T-helper 17 cell (primary cell): ENCODE measurements at places on chromosomes 11 and 22. TPM values are rescaled to one million over a fixed set of nuclear protein-coding genes. Genes with fewer than 3 reads are reported as not detected.
A peak's percentile ranks its signal among the peaks of the same experiment; 100 is the strongest.

DNA sequence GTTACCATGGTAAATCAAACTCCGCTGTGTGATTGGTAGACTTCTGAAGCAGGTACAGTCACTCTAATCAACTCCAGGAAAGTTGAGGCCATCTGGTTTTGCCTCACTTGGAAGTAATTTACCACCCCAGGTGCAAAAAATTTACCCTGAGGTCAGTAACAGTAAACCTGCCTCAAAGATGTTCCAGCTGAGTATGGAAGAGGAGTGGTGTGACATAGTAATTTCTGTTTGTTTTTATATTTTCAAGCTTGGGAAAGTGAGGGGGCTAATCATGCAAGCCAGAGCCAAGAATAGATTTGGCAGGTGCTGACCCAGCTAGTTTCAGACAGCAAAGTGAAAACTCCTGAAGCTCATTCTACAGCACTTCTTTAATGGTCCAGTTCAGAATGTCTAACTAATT is 691.6 kb downstream of the NTM start:
- H3K4me3 ChIP-seq: no peak overlapping the region
- H3K27ac ChIP-seq: no peak overlapping the region
- no peak for DNase-seq
- H3K27me3 ChIP-seq: no peaks in the 10 kb centered on the region

DNA sequence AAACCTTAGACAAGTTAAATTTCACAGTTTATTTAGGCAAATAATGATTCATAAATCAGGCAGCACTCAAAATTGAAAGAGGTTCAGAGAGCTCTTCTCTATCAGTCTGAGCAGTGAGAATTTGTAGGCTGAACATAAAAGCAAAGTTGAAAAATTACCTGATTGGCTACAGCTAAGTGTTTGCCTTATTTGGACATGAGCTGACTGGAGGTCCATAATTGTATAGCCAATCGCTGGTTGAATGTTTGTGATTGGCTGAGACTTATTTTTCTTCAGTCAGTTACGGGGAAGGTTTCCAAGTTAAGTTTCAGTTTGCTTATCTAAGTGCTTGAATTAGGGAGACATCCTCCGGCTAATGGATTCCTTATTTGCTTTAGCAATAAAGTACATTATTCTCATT is 527.5 kb downstream of the CNTN5 start:
- no peaks in the 10 kb centered on the region for H3K27me3 ChIP-seq
- H3K27ac ChIP-seq: no peak overlapping the region
- H3K36me3 ChIP-seq: no peaks in the 10 kb centered on the region
- DNase-seq: no peak
- no peaks in the 10 kb centered on the region for H3K4me1 ChIP-seq

KCNQ1OT1 gene
- total RNA-seq: 0.20 TPM

TST gene
- 10.7 TPM for total RNA-seq

GRCh38 chr11:130218501-130219070 is 59.0 kb downstream of the ST14 start:
- no peak for DNase-seq
- no peak overlapping the region for H3K27ac ChIP-seq
- peaks cover 5% of the 10 kb centered on the region for H3K4me1 ChIP-seq
- peaks cover 6% of the 10 kb centered on the region for H3K27me3 ChIP-seq
- no peak overlapping the region for H3K4me3 ChIP-seq

GRCh38 chr11:46254133-46254491 is 23.4 kb upstream of the CREB3L1 start:
- H3K4me3 ChIP-seq: no peak overlapping the region
- no peak overlapping the region for H3K27ac ChIP-seq
- H3K4me1 ChIP-seq: peaks cover 3% of the 10 kb centered on the region
- peaks cover 23% of the 10 kb centered on the region for H3K27me3 ChIP-seq

SOX10 gene
- total RNA-seq: not detected

DNA sequence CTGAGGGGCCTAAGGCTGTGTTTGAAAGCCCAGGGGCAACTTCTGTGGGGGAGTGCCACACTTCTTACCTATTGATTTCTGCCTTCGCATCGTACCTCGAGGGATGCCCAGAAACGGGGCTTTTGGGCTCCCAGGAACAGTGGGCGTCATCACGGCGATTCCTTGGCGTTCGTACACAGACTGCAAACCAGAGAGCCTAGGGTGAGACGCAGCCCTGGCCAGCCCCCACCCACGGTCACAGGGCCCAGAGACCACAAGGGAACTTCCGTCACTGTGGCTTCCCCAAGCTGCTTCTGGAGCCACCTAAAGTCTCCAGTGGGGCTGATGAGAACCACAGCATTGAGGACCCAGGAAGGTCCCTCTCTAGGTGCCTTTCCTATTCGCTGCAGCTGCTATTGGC is 91.9 kb downstream of the CTTN start:
- no peak overlapping the region for H3K4me3 ChIP-seq
- no peaks in the 10 kb centered on the region for H3K36me3 ChIP-seq
- no peak for DNase-seq
- no peaks in the 10 kb centered on the region for H3K4me1 ChIP-seq
- H3K27ac ChIP-seq: no peak overlapping the region

DNA sequence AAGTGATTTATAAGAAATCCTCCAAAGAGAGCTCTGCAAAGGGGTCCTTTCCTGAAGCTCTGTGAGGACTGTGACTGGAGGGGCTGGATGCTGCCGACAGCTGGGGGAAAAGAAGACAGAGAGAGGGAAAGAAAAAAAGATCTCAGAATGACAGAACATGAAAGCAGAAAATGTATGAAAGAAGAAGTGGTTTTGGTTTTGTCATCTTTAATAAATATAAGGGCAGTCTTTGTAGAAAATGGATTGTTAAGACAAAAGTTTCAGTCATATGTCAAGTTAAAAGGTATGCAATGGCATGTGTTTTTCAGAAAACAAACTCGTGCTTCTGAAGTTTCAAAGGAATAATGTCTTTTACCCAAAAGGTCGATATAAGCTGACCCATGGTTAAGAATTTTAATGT is 105.5 kb downstream of the CCDC83 start:
- H3K4me1 ChIP-seq: peaks cover 7% of the 10 kb centered on the region
- no peaks in the 10 kb centered on the region for H3K27me3 ChIP-seq
- no peak overlapping the region for H3K27ac ChIP-seq
- peaks cover 14% of the 10 kb centered on the region for H3K36me3 ChIP-seq
- H3K4me3 ChIP-seq: no peak overlapping the region

GRCh38 chr11:14029440-14029839 is 66.9 kb downstream of the SPON1 start:
- no peak overlapping the region for H3K4me3 ChIP-seq
- H3K27ac ChIP-seq: no peak overlapping the region
- DNase-seq: no peak
- H3K36me3 ChIP-seq: peaks cover 4% of the 10 kb centered on the region
- no peaks in the 10 kb centered on the region for H3K4me1 ChIP-seq

SYCE3 gene
- total RNA-seq: not detected

BTBD10 gene
- 12.1 TPM for total RNA-seq

DNA sequence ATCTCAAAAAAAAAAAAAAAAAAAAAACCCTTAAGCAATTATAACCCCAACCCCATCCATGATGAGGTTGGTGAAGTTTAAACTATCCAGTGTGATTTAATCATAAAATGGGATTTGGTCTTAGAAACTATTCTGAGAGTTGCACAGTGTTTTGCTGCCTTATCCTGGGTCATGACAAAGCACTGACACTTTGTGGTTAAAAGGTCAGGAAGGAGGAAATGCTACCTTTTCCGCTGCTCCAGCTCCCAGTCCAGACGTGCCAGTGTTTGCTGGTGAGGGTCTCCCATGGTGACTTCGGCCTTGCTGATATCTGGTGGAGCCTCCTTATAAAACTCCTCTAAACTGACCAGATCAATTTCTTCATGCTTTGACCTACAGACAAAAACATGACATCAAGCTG is 14.5 kb downstream of the THOC5 start:
- no peak overlapping the region for H3K4me3 ChIP-seq
- H3K27ac ChIP-seq: no peak overlapping the region
- H3K27me3 ChIP-seq: no peaks in the 10 kb centered on the region
- no peak for DNase-seq
- H3K36me3 ChIP-seq: peaks cover 5% of the 10 kb centered on the region

- peak; percentile 63 for DNase-seq
- no peaks in the 10 kb centered on the region for H3K36me3 ChIP-seq
- H3K27me3 ChIP-seq: no peaks in the 10 kb centered on the region
Measured at GRCh38 chr22:50270666-50271394, 650 bp upstream of the MAPK11 start.

GRCh38 chr11:109350091-109350490 is 71.9 kb upstream of the C11orf87 start:
- no peaks in the 10 kb centered on the region for H3K27me3 ChIP-seq
- no peak overlapping the region for H3K27ac ChIP-seq
- no peaks in the 10 kb centered on the region for H3K4me1 ChIP-seq
- DNase-seq: no peak

GRCh38 chr22:44730022-44730393 is 22.4 kb upstream of the ARHGAP8 start:
- H3K27me3 ChIP-seq: no peaks in the 10 kb centered on the region
- H3K27ac ChIP-seq: no peak overlapping the region
- no peaks in the 10 kb centered on the region for H3K4me1 ChIP-seq
- no peaks in the 10 kb centered on the region for H3K36me3 ChIP-seq

DNA sequence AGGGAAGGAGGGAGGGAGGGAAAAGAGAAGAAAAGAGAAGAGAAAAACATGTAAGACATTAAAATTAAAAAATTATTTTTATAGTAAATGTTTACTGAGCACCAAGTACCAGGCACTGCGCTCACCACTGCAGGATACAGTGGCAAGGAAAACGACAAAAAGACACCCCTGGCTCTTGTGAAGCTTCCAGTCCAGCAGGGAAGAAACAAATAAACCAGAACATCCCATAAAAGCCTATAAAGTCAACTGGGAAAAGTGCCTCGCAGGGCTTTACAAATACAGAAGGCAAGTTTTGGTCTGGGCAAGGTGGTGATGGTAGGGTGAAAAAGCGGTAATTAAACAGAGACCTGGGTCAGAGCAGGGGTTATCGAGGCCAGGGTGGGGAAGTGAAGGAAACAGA is 33.6 kb downstream of the LARGE1 start:
- peaks cover 6% of the 10 kb centered on the region for H3K27me3 ChIP-seq
- no peak overlapping the region for H3K4me3 ChIP-seq
- H3K36me3 ChIP-seq: no peaks in the 10 kb centered on the region
- no peak for DNase-seq

GRCh38 chr11:119410501-119410900 is 12.5 kb downstream of the THY1 start:
- no peak for DNase-seq
- no peak overlapping the region for H3K4me3 ChIP-seq
- peaks cover 1% of the 10 kb centered on the region for H3K27me3 ChIP-seq
- peaks cover under 1% of the 10 kb centered on the region for H3K36me3 ChIP-seq
- H3K4me1 ChIP-seq: peaks cover 8% of the 10 kb centered on the region

DNA sequence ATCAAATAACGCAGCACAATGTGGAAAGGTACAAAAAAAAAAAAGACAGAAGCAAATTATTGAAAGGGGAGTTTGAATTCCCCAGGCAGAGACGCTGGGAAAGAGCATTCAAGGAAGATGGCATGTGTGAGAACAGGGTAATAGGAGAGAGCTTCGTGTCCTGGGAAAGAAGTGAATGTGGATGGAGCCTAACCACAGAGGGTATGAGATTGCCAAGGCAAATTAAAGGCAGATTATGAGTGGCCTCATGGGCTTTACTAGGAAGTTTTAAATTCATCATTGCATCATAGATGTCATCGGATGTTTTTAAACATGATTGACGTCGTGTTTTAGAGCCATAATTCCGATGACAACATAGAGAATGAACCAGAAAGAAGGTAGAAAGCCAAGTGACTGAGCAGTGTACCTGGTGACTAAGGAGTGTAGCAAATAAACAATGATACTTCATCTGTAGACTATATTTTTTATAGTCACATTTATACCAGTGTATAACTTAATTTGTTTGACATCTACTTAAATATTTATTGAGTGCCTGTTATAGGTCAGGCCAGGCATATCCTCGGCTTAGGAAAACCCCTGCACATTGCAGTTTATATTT is 151.4 kb downstream of the MSANTD4 start:
- H3K4me1 ChIP-seq: peaks cover 2% of the 10 kb centered on the region
- no peaks in the 10 kb centered on the region for H3K36me3 ChIP-seq
- peaks cover 35% of the 10 kb centered on the region for H3K27me3 ChIP-seq
- DNase-seq: no peak
- H3K27ac ChIP-seq: no peak overlapping the region

- no peaks in the 10 kb centered on the region for H3K27me3 ChIP-seq
- no peak overlapping the region for H3K4me3 ChIP-seq
- H3K27ac ChIP-seq: no peak overlapping the region
- H3K4me1 ChIP-seq: no peaks in the 10 kb centered on the region
- no peak for DNase-seq
- no peaks in the 10 kb centered on the region for H3K36me3 ChIP-seq
Measured at GRCh38 chr11:39102236-39102635, 2357.2 kb downstream of the LRRC4C start.

DNA sequence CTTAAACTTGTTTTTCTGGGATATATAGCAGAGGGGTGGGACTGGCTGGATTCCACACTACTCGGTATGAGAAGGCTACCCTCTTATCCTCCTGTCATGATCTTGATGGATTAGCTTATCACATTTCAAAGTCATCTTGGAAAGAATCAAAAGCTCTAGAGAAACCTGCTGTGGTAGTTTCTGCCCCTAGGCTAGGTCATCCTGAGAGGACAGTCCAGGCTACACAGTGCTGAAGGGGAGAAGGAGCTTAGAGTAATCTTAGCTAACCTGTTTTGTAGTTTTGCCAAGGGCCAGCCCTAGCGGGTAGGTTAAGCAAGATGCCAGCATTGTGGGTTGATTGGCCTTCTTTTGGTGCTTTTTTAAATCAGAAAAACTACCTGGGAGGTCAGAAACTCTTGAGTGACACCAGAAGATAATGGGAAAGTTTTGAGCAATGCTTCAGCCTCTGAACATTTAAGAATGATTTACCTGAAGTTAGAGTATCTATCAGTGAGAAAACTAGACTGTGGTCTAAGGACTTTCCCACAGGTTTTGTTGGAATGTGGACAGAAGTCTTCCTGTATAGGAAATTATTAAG is 21.3 kb downstream of the PIWIL4 start:
- H3K4me3 ChIP-seq: no peak overlapping the region
- H3K4me1 ChIP-seq: peaks cover 2% of the 10 kb centered on the region
- H3K27me3 ChIP-seq: no peaks in the 10 kb centered on the region
- DNase-seq: no peak
- H3K27ac ChIP-seq: no peak overlapping the region

- H3K27me3 ChIP-seq: peaks cover 28% of the 10 kb centered on the region
- no peak overlapping the region for H3K4me3 ChIP-seq
- H3K36me3 ChIP-seq: no peaks in the 10 kb centered on the region
- H3K27ac ChIP-seq: no peak overlapping the region
Measured at GRCh38 chr22:28015046-28015425, 96.0 kb upstream of the PITPNB start.

FGF4 gene
- total RNA-seq: not detected
